ENCODE measurements at places on chromosomes 5 and 9. TPM values are rescaled to one million over a fixed set of nuclear protein-coding genes. Genes with fewer than 3 reads are reported as not detected.

The GFI1B gene
- 1.1 TPM for total RNA-seq

The ZNF483 gene
- total RNA-seq, result 21.2 TPM

The SPATA9 gene
- total RNA-seq, result not detected

The ADAMTS16 gene
- not detected for total RNA-seq

The MAN1B1 gene
- 62.0 TPM for total RNA-seq

The ANKRD18A gene
- total RNA-seq, result 22.3 TPM

The BAAT gene
- total RNA-seq, result not detected

The FBLL1 gene
- total RNA-seq, result not detected

The DDX4 gene
- total RNA-seq, result not detected

The TMEM174 gene
- not detected for total RNA-seq

The INSL6 gene
- total RNA-seq, result not detected

The PCDHGC5 gene
- total RNA-seq, result not detected

The SPINK13 gene
- not detected for total RNA-seq

The SPINK6 gene
- total RNA-seq, result not detected

The PPIP5K2 gene
- 48.7 TPM for total RNA-seq
